Stimulated activated naive CD4-positive, alpha-beta T cell (primary cell): ENCODE measurements at places on chromosomes 6 and 20.

DNA sequence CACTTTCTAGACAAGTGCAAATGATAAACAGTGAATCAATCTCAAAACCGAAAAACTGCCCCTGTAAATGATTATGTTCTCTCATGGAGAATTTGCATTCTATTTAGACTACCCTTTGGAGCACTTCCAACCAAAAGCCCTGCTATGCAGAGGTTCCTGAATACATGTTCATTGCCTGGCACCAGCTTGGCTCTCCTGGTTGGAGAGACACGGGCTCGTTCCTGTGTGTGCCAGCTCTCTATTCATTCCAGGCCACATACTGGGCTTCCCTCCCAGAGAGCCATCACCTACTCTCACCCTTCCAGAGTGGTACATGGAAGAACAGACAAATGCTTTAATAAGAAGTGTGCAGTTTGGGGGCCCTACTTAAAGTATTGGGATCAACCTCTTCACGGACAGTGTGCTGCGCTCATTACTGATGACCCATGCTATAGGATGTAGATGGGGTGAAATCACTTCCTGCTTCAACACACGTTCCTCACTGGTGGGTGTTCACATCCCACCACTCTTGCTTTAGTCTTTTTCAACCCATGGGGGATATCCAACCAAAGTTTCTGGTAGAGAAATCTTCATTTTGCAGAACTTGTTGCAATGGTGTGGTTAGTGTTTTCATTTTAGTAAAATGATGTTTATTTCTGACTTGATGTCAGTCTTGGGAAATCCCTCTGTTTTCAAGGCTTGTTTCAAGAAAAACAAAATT lies 38.5 kb upstream of the NAA20 start:
- no peak for DNase-seq

GRCh38 chr20:47586649-47587294 lies 85.1 kb downstream of the NCOA3 start:
- no peak for DNase-seq

DNA sequence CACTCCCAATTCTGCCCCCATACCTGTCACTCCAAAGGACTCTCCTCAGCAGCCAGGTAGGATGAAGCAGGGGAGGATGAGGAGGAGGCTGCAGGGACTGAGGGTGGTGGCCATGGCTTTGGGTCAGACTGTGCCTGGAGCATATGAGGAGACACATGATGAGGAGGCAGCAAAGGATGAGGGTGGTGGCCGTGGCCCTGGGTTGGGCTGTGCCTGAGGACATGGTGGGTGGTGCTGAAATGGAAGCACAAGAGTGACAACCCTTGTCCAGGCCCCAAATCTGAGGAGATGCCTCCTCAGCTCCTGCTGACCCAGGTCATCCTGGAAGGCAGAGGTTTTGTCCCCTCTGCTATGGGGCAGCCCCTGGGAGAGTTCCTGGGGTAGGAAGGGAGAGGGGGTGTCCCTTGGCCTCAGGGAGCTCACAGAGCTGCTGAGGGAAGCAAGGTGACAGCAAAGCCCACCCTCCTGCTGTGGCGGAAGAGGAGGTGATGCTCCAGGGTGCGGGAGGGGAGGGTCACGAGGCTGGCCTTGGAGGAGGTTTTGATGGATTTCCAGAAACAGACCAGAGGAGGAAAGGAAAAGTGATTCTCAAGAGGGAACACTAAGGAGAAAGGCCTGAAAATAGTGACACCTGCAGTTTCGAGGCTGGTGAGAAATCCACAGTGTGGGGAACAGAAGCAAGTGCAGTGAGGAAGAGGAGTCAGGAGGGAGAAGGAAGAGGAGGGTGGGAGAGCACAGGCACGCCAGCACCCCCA lies 4.6 kb downstream of the RAET1G start:
- no peak for DNase-seq

DNA sequence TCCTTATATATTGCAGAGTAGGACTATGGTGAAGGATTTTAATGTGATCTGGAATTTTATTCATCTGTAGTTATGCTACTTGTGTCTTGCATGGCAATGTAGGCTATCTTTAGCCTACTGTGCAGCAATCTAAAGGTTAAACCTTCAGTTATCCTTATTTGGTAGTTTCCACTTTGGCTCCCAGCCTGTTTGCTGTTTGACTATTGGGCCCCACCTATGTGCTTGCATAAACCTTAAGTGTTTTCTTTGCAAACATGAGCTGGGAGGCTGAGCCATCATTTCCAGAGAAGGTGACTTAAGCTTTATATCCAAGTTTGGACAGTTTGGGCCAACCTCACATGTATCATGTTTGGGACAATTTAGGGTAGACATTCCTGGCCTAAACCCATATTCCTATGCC lies 537.5 kb downstream of the BTBD3 start:
- DNase-seq, result no peak

- DNase-seq, result no peak
Observed at GRCh38 chr20:12969071-12969669, 39.6 kb upstream of the SPTLC3 start.

GRCh38 chr20:49166534-49167449 lies 21.3 kb downstream of the STAU1 start:
- DNase-seq, result no peak

- no peak for DNase-seq
Observed at GRCh38 chr6:122821095-122821494, 32.0 kb downstream of the SMPDL3A start.

- no peak for DNase-seq
Observed at GRCh38 chr6:81937296-81937937, 184.9 kb upstream of the TENT5A start.

DNA sequence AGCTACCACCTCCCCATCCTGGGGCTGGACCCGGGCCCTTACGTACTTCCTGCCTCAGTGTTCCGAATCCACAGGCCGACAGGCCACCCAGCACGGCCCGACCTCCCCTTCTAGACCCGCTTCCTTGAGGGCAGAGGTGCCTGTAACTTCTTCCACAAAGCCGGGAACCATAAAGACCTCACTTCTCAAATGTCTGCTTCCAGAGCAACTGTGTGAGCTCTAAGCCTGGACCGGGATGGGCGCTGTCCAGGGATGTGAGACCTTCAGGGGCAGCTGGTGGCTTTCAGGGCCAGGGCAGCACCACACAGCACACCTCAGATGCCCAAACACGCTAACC lies 9.3 kb downstream of the SLC2A4RG start:
- no peak for DNase-seq

DNA sequence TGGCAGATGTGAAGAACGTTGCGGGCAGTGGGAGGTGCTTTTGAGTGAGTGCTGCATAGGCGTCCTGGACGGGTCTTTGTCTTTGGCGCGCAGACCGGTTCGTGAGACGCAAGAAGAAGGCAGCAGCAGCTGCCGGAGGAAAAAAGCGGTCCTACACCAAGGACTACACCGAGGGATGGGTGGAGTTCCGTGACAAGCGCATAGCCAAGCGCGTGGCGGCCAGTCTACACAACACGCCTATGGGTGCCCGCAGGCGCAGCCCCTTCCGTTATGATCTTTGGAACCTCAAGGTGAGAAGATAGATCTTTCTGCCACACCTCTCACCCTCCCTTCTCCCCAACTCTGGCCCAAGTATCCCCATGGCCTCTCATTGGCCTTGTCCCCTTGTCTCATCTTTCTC lies 1.1 kb downstream of the ABT1 start:
- no peak for DNase-seq

DNA sequence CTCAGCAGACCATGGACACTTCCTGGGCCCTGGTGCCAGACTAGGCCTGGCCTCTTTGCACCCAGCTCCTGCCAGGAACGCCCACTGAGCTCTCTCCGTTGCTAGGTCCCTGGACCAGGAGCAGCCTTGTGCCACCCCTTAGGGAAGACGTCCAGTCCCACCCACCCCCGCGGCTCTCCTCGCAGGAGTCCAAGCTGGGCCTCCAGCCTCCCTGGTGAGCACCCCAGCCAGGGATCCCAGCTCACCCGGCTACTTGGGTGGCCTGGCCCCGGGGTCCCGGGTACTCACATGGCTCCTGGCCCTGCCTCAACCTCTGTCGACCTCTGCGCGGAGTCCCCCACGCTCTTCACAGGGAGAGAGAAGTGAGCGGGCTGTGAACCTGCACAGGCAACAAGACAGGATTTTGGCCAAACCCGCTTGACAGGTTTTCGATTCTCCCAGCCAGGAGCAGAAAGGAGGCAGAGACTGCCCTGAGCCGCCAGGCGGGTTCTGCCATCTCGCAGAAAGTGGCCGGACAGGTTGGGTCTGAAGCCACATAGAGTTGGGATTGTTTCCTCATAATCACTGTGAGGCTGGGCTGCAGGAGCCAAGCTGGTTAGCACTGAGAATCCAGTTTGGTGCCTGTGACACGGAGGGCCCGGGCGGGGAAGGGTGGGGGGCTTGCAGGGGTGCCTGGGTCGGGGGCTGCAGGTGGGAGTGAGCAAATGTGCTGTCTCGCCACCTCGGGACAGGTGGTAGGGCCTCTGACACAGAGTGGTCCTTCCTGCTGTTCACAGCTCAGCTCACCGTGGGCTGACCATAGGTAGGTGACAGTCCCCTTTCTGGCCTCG lies at the start of gene RBBP8NL:
RBBP8NL (minus strand) TSS at position 368 of the 830 bp plus-strand sequence. CDS start 7,892 bp downstream, outside the sequence.
- DNase-seq, result no peak

GRCh38 chr20:8901237-8902025 lies 167.5 kb upstream of the PLCB4 start:
- DNase-seq, result no peak

- no peak for DNase-seq
Observed at GRCh38 chr6:136160250-136160649, 89.9 kb downstream of the MTFR2 start.

- no peak for DNase-seq
Observed at GRCh38 chr20:48211238-48211637, 426.0 kb upstream of the SULF2 start.

- no peak for DNase-seq
Observed at GRCh38 chr6:143501851-143502250, 9.7 kb downstream of the FUCA2 start.

GRCh38 chr6:21277601-21278374 lies 315.8 kb upstream of the SOX4 start:
- DNase-seq, result no peak

DNA sequence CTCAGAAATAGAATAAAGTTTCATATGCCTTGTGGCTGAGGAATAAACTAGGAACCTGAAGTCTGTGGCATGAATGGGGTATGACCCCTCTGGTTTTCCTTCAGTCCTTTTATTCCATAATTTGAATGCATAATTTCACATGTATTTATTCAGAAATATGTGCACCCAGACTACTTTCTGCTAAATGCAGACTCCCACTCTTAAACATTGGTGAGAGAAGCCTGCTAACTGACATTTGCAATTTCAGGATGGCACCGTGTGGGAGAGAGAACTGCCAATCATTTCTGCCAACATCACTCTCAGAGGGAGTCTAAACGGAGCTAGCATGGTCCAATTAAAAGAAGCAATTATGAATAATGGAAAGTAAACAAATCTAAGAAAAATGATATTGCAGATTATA lies 141.3 kb downstream of the ADGRB3 start:
- no peak for DNase-seq

GRCh38 chr20:8912096-8912495 lies 156.8 kb upstream of the PLCB4 start:
- no peak for DNase-seq

- DNase-seq, result no peak
Observed at GRCh38 chr6:14166839-14167238, 49.3 kb downstream of the CD83 start.

- no peak for DNase-seq
Observed at GRCh38 chr6:68031054-68031453, 604.0 kb upstream of the ADGRB3 start.

GRCh38 chr6:169087443-169088041 lies 166.1 kb downstream of the THBS2 start:
- DNase-seq, result no peak

DNA sequence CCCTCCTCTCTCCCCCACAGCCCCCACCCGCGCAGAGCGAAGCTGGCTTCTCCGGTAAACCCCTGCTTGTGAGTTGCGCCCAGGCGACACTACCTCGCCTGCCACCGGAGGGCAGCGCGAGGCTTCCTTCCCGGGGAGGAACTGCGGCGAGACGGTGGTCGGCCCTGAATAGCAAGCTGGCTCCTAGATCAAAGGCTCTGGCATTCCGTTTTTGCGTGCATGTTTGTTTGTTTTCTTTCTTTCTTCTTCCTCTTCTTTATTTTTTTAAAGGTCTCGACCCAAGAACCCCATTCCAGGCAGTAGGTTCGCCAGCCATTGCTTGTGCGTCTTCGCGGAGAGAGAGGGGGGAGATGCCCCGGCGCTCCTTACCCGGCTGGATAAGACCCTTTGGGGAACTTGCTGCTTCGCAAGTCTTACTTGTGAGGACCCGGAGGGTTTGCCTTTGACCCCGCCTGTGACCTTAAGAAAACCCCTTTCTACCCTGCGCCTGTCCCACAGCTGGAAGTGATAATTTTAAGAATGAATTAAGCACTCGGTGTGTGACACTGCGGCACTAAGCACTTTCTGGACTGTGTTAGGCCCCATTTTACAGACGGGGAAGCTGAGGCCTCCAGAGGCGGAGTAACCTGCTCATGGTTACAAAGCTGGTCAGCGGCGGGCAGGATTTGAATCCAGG lies 92.7 kb upstream of the SIRPA start:
- DNase-seq, result no peak

DNA sequence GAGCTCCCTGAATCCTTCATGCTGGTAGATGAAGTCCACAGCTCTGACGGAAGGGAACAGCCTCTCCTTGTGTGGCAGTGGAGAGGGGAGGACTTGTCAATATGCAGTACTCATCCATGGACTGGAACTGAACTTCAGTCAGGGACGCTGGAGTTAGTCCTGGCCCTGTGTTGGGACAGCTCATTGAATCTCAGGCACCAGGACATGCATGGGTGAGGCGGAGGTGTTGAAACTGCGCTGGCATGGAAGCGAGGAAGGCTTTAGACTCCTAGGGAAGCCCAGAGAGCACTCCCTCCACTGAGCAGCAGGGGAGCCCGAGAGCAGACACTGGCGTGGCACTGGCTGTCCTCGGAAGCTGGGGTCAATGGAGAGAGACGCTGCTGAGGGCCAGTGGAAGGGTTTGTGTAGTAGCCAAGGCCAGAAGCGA lies 161.3 kb upstream of the GGTLC1 start:
- no peak for DNase-seq

DNA sequence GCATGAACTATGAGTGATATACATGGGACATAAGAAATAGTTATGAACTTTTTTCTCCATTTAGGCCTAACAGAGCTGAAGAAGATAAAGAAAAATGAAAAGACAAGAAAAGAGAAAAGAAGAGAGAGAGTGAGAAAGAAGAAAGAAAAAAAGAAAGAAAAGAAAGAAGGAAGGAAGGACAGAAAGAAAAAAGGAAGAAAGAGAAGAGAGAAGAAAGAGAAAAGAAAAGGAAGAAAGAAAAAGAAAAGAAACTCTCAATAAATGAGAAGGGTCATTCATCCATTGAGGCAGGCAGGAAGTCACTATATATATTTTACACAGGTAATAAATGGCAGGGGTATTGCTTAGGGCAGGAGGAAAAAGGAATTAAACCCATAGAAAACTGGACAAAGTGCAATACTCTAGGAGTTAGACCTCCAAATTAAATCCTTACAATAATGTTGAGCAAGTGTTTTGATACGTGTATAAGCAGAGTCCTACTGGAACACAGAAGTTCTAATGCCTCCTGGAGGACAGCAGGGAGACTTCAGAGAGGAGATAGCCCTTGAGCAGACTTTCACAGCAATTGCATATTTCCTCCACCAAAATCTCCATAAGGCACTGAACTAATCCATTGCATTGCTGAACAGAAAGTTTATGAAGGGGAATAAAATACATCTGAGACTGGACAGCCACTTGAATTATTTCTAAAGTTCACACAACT lies 86.4 kb upstream of the TENT5A start:
- DNase-seq, result no peak
